ENCODE measurements at places on chromosomes 7 and 10.

DNA sequence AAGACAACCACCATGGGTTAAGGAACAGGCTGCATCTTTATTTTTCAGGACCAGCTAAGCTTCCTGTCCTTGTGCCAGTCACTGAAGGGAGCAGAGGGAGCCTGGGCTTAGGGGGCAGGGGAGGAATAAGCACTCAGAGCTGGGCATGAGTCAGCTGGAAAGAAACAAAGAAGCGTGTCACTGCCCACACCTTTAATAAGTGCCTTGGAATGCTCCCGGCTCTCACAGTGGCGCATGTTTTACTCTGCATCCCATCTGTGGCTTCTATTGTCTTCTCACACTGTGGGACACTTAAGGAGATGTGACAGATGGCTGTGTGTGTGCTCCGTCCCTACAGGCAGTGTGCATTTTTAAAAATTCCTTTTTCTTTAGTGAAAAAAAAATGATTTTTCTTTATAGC lies 71.7 kb downstream of the MTURN start:
- no peak for DNase-seq

GRCh38 chr10:118333871-118334270 lies 8.3 kb downstream of the FAM204A start:
- DNase-seq, result no peak

GRCh38 chr7:92253251-92253650 lies 7.5 kb downstream of the ANKIB1 start:
- DNase-seq, result no peak

GRCh38 chr7:25989140-25989705 lies 162.8 kb upstream of the NFE2L3 start:
- no peak for DNase-seq

DNA sequence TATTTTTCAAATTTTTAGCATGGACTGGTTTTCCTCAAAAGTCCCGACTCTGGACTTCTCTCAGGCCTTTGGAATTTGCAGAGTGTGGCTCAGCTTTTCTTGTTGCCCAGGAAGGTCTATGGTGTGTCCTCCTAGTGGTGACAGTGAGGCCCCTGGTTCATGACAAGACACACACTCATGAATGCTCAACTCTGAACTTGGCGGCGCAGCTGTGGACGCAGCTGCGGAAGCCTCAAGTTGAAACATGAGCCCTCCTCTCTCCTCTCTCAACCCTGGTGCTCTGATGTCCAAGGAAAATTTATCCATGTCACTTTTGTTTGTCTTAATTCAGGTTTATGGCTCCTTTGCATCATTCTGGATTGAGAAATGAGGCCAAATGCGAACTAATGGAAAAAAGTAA lies 183.9 kb downstream of the HECW1 start:
- DNase-seq, result no peak

DNA sequence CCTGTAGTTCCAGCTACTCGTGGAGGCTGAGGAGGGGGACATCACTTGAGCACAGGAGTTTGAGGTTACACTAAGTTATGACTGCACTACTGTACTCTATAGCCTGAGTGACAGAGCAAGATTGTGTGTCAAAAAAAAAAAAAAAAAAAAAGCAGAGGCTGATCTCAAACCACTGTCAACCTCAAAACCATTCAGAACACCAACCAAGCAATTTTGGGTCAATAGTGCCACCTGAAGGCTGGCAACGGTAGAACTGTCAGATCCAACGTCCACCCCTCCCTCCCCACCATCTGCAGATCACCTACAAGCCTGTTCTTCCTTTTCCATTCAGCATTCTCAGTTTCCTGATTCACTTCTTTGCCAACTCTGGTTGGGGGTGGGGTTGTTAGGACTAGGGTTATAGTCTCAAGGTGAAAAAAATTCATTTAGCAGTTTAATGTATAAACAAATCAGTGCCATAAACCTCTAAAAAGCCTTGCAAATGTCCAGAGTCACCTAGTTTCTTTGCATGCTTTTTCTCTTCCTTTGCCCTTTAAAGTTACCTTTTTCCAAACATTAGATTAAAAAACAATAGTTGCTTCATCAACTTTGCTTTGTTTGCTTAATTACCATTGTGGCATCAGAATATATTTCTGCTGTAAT lies 2.6 kb downstream of the MRPS33 start:
- peak; percentile 72 for DNase-seq

DNA sequence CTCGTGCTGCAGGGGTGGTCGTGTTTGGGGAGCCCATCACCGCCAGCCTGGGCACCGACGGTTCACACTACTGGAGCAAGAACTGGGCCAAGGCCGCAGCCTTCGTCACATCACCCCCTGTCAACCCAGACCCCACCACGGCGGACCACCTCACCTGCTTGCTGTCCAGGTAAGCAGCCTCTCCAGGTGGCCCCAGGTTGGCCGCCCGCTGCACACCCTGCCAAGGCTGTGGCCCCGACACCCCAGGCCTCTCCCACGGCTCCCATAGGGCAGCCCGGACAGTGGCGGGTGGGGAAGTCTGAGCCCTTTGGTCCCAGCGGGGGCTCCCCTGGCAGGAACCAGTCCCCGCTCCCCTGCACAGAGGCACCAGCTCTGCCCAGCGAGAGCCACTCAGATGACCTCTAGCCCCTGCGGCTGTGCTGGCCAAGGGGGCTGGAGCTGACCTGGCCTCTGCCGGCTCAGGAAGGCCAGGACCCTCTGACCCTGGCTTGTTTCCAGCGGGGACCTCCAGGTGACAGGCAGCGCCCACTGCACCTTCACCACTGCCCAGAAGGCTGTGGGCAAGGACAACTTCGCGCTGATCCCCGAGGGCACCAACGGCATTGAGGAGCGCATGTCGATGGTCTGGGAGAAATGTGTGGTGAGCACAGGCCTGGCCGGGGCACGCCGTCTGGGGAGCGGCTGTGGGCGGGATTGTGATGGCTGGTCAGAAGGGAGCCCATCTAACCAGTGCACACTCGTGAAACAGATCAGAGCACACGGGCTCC lies 13.8 kb downstream of the DPYSL4 start:
- DNase-seq, result no peak

GRCh38 chr10:60466267-60467201 lies 76.9 kb upstream of the ANK3 start:
- DNase-seq, result no peak

DNA sequence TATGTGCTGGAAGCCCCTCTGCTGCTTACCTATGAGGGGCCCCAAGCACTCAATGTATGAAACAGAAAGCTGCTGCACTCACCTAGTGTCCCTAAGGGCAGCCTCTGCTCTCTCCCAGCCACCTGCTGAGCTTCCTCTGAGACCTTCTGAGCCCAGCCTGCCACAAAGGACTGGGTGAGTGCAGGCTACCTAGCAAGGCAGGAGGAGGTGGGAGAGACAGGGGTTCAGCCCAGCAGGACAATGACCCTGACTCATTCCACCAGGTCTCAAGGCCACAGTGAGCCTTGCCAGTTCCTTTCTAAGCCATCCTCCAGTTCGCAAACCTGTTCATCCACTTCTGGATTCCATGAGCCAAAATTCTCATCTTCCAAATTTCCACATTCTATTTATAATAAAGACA lies 16.3 kb downstream of the VOPP1 start:
- no peak for DNase-seq

DNA sequence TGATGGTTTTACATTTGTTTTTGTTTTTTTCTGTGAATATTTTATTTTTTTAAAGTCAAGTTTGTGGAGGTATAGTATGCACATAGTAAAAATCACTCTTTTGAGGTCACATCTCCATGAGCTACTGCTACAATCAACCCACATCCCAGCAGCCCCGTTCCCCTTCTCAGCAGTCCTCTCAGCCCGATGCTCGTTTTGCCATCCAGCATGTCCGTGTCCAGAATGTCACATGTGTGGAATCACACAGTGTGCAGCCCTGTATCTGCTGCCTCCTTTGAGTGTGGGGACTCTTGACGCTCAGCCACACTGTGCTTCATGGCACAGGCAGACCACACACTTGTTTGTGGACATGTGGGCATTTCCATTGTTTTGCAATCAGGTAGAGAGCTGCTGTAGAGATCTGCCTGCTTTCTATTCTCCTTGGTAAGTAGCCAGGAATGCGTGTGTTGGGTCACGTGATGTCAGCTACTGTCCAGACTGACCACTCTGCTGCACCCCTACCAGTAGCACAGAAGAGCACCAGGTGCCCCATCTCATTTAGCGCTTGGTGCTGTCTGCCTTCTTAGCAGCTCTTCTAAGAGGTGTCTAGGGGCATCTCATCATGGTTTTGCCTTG lies 71.6 kb upstream of the CAMK2B start:
- DNase-seq, result no peak

- no peak for DNase-seq
Observed at GRCh38 chr7:156929789-156930539, 19.5 kb upstream of the NOM1 start.

GRCh38 chr7:859359-860030 lies 16.9 kb upstream of the GET4 start:
- DNase-seq, result no peak

DNA sequence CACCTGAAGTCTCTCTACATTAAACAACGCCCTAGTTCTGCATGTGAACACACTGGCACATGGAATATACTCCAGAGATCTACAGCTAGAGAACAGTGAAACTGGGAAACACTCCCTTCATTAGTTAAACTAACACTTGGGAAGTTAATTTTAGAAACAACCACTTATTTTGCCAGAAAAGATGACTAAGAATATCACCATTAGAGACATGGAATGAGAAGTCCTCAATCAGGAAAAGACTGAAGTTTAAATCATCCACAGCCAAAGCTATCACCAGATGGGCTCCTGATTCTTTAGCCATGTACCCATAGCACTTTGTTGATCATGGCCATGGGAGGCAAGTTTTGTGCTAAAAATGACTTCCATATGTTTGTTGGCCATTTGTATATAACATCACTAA lies 719.5 kb downstream of the KCNMA1 start:
- DNase-seq, result no peak

DNA sequence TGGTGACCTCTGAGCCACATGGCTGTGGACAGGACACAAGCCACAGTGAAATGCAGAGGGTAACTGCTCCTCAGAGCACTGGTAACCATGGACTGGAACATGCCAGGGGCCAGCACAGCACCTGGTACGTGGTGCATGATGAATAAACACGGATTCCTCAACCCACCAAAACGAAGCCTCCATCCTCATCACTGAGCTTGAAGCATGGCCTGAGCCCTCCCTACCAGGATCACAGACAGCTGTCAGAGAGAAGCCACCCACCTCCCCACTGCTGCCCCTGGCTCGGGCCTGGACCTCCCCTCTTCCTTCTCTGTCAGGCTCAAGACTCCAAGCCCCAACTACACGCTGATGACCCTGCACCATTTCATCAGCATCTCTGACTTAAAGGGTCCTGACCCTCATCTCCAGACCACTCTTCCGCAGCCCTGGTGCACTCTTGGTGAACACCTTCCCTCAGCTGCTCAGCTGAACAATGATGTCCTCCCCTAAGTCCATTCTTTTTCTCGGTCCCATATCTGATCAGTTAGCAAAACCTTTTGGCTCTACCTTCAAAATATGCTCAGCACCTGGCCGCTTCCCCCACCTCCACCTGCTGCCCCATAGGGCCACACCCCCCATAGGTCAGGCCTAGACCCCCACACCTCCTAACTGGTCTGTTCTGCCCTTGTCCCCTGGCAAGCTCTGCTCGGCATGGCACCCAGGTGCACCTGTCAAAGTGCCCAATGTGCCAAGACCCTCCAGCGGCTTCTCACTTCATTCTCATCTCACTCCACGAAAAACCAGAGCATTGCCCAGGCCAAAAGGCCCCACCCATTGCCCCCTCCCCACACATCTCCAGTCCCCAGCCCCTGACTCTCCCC lies 141.1 kb downstream of the MAPK8 start:
- no peak for DNase-seq

GRCh38 chr10:79078367-79079053 lies 9.7 kb downstream of the ZMIZ1 start:
- DNase-seq, result no peak

DNA sequence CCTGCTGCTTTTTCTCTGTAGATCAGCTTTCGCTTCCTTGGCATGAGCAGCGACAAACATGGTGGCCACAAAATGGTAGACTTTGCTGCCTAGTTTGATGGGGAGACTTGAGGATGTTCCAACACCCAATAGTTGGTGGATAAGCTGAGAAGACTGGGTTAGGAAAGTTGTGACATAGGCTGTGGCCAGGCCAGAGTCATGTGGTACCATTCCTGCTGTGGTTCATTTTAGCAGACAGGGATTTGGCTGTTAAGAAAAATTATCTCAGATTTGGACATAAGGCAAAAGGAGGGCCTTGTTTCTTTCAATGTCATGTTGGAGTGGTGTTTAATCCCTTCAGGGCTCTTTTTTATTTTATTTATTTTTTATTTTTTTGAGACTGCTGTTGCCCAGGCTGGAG lies 26.6 kb upstream of the FAM180A start:
- no peak for DNase-seq

GRCh38 chr7:37741776-37742175 lies 58.2 kb downstream of the GPR141 start:
- DNase-seq, result no peak

GRCh38 chr7:105769901-105770628 lies 106.3 kb downstream of the ATXN7L1 start:
- DNase-seq, result no peak

DNA sequence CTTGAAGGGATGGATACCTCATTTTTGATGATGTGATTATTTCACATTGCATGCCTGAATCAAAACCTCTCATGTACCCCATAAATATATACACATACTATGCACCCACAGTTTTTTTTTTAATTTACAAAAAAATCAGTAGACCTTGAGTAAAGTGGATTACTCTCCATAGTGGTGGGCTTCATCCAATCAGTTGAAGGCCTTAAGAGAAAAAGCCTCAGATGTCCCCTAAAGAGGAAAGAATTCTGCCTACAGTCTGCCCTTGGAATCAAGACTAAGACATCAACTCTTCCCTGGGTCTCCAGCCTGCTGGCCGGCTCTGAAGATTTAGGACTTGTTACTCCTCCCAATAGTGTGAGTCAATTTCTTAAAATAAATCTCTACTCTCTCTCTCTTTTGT lies 1.1 kb downstream of the AZGP1 start:
- DNase-seq, result no peak

DNA sequence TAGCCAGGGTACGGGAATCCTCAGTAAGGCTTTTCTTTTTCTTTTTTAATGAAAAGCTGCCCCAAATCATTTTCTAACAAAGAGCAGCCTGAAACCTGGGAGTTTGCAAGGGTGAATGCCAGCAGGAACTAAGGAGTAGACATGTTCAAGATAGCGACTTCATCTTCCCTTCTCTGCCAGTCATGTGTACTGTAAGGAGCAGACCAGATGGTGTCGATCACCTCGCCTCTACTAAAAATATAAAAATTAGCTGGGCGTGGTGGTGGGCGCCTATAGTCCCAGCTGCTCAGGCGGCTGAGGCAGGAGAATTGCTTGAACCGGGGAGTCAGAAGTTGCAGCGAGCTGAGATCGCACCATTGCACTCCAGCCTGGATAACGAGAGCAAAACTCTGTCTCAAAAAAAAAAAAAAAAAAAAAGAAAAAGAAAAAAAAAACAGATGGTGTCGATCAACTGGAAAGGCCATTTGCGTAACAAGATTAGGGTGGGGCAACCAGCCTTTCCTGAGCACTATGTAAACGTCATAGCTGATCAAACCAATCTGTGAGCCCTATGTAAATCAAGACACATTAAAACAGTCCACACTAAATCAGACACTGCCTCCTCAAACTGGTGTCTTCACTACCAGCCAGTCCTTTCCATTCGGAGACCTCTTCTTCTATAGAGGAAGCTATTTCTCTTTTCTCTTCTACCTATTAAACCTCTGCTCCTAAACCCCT lies 33.8 kb downstream of the NOLC1 start:
- DNase-seq, result no peak

- DNase-seq, result no peak
Observed at GRCh38 chr10:125057158-125058001, 103.0 kb downstream of the CTBP2 start.

- DNase-seq, result no peak
Observed at GRCh38 chr7:2172311-2173188, 60.2 kb downstream of the MAD1L1 start.

GRCh38 chr7:151735186-151735850 lies 141.6 kb downstream of the PRKAG2 start:
- no peak for DNase-seq
